ENCODE measurements at places on chromosomes 13 and 19. TPM values are rescaled to one million over a fixed set of nuclear protein-coding genes. Genes with fewer than 3 reads are reported as not detected.

DNA sequence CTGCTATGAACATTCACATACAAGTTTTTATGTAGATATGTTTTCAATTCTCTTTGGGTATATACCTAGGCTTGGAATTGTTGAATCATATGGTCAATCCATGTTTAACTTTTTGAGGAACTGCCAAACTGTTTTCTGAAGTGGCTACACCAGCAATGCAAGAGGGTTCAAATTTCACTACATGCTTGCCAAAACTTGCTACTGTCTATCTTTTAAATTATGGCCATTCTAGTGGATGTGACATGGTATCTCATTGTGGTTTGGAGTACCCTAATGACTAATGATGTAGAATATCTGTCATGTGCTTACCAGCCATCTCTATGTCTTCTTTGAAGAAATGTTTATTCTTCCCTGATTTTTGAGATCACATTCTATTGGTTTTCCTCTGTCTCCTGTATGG is 860.3 kb downstream of the DIAPH3 start:
- DNase-seq = no peak

DNA sequence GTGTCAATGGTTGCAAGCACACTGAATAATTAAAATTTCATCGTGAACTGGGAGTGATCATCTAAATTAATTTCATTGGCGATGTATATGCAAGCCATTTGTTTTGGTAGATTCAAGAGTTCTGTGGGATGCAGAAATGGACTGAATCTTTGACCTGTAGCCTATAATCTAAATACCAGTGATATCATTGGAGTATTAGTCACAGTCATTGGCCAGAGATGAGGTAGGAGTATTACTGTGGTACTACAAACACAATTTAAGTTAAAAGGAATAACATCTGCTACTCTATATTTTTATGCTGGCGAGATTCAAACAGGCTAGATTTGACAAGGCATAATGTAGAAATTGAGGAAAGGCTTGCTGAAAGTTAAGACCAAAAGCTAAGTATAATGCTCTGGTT is 14.0 kb downstream of the FRY start:
- no peak for DNase-seq

Gene ZNF780A
- total RNA-seq = 11.2 TPM

GRCh38 chr13:27572234-27572901 is 48.0 kb downstream of the LNX2 start:
- DNase-seq = no peak

DNA sequence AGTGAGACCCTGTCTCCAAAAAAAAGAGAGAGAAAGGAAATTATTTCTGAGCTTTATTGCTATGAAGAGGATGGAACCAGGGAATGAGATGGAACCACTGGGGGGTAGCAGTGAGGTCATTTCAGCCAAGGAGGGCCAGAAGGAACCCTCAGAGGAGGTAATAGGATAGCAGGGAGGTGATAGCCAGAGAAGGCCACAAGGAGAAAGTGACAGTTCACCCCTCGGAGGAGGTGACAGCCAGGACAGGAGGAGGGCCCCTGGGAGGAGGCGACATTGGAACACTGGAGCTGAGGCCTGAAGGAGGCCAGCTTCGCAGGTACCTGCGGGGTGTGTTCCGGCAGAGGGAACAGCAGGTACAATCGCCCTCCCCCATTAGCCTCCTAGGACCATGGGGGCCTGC is 675 bp upstream of the PGPEP1 start:
- DNase-seq = no peak

- DNase-seq = no peak
Observed at GRCh38 chr13:29905845-29906244, 55.4 kb upstream of the UBL3 start.

DNA sequence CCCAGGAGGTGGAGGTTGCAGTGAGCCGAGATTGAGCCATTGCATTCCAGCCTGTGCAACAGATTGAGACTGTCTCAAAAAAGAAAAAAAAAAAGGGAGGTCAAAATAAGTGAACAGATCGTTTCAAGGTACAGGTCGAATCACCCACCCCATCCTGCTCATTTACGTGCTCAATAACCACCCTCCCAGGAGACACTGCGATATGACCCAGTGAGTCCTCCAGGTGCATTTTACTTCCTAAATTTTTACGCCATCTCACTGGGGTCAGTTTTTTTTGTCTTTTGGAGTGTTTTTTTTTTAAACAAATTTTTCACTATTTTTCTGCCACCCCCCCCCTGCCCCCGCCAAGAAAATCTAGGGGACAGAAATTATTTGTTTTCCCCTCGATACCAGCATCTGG is 68.1 kb downstream of the ZNF486 start:
- no peak for DNase-seq

Gene ZNF844
- total RNA-seq = 14.7 TPM

DNA sequence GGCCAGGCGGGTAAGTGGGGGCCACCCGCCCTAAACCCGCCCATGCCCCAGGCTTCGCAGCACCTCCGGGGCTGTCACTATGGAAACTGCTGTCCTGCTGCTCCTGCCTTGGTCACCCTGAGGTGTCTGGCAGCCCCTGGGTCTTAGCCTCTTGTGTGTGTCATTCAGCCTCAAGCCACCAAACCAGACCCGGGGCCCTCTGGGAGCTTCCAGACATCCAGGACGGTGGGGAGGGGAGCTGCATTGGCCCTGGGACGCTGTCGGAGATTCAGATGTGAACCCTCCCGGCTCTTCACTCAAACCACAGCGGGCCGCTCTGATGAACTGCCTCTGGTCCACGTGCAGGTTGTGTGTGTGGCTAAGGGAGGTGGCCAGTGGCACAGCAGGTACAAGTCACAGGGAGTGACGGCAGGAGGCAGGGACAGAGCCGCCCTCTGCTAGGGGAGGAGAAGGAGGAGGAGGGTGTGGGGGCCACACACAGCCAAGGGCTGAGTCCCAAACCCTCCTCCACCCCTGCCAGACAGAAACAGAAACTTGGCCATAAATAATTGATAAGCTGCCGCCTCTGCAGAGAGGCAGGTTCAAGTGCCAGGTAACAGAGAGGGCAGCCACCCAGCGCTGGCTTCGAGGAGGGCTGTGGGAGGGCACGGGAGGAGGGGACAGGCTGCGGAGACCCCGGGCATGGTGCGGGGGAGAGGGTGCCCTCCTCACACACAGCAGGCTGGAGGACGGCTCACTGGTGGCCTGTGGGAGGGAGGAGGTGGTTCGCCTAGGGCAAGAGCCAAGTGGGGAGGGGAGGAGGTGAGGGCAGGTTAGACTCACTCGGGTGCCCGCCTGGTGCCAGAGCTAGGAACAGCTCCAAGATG is 8.0 kb downstream of the NANOS3 start:
- no peak for DNase-seq

Gene PABPC3
- not detected for total RNA-seq

- DNase-seq = no peak
Observed at GRCh38 chr13:60679928-60680694, 283.1 kb downstream of the TDRD3 start.

Gene ZNF44
- 10.8 TPM for total RNA-seq

DNA sequence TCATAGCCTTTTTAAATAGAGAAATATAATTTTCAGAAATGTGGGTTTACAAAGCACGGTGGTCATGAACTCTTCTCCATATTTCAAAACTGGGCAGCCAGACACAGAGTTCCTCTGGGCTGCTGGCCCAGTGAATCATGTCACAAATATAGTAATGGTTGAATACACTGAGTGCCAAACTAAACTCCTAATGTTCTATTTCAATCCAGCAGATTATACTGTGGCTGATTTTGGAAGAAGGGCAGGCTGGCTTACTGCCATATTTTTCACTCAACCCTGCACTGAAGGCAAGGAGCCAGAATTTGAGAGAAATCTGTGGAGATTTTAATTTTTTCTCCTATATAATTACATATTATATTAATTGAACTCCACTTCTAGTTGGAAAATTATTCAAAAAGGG is 17.0 kb upstream of the PRR20A start:
- peak; percentile 75 for DNase-seq

DNA sequence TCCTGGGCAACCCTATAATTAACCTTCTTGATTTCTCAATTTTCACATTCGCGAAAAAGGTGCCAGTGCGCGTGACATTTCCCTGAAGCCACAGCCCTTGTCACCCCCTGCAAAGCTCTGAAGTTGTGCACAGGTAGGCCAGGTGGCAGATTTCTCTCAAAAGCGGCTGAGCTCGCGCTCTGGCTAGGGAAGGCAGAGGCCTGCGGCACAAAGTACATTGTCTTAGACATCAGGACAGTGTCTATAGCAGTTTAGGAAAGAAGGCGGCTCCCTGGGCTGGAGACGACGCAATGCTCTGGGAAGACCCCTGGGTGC is 42.9 kb upstream of the ZNF14 start:
- no peak for DNase-seq

DNA sequence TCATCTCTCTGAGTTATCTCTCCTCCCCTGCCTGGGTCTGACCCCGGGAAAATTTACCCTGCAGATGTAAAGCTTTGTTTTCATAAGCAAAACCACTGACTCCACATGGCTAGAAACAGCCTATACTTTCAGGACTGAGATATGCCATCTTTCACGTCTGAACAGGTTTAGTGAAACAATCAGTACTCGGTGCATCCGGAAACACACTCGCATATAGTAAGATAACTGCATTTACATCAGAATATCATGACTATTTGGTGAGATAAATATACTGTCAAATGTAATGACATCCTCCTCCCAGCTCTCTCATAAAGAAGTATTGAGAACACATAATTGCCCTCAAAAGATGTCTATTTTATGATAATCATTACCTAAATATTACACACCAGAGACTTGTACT is 172.8 kb downstream of the EFNB2 start:
- no peak for DNase-seq

DNA sequence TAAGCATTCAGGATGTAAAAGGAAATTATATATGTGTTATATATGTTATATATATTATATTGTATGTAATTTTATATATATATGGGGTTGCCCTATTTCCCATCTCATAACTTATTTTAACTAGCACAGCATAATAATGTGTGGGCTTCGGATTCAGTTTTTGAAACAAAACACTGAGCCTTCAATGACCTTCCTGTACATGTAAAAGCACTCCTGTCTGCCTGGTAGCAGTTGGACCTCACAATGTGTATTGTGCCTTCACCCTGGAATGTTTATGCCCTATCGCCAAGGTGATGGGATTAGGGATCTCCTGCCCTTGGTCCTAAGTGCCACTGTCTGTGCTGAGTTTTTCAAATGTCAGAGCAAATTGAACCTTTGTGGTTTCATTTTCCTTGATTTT is 968.8 kb downstream of the TUBA3C start:
- no peak for DNase-seq

DNA sequence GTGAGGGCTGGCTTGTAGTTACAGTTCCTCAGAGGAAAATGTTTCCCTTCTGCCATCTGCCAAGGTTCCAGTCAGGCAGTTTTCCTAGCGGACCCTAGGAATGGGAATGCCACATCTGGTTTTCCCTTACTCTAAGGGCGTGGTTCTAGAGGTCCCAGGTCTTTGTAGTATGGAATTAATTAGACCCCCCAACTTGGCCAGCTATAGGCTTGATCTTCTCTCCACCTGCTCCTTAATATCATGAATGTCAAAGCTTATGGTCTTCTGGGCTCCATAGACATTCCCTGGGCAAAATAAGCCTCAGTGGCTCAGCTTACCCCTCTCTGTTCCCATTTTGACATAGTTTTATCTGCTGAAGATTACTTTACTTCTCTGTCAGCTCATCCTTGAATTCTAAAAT is 70.0 kb downstream of the ZNF568 start:
- DNase-seq = no peak

DNA sequence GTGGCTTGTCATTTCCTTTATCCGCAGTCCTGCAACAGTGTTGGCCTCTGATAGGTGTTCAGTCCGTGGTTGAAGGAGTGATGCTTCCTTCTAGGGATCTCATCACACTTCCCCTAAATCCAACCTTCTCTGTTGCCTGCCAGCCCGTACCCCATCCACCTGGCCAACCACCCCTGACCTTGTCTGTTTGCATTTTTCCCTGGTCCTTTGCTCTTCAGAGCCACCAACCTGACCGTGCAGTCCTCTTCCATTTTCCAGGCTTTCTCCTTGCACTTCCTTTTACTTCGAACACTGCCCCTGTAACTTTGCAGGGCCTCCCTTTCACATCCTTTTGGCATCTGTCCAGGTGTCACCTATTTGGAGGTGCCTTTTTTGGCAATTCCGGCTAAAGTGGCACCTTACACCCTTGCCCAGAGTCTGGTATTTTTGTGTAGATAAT is 696 bp downstream of the ZNF460 start:
- DNase-seq = no peak

DNA sequence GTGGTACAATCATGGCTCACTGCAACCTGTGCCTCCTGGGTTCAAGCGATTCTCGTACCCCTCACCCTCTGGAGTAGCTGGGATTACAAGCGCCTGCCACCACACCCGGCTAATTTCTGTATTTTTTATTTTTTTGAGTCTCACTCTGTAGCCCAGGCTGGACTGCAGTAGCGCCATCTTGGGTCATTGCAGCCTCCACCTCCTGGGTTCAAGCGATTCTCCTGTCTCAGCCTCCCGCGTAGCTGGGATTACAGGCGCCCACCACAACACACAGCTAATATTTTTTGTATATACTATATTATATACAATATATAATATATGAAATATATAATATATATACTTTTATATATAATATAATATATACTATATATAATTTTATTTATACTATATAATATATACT is 52.5 kb downstream of the COLGALT1 start:
- no peak for DNase-seq

DNA sequence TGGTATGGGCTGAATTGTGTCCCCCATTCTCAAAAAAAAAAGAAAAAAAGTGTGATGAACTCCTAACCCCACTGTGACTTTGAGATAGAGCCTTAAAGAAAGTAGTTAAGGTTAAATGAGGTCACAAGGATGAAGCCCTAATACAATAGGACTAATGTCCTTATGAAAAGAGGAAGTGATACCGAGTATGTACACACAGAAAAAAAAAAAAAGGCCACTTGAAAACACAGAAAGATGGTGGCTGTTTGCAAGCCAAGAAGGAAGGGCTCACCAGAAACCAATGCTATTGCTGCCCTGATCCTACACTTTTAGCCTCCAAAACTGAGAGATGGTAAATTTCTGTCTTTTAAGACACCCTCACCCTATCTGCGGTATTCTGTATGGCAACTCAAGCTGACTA is 955.6 kb downstream of the PCDH17 start:
- no peak for DNase-seq

GRCh38 chr13:20174656-20175405 is 14.0 kb upstream of the GJA3 start:
- DNase-seq = no peak

Gene IGFL1
- total RNA-seq = not detected

Data from cardiac septum (tissue), 1 donor.